ENCODE measurements at places on chromosomes 13 and 19.
A peak's percentile ranks its signal among the peaks of the same experiment; 100 is the strongest.

DNA sequence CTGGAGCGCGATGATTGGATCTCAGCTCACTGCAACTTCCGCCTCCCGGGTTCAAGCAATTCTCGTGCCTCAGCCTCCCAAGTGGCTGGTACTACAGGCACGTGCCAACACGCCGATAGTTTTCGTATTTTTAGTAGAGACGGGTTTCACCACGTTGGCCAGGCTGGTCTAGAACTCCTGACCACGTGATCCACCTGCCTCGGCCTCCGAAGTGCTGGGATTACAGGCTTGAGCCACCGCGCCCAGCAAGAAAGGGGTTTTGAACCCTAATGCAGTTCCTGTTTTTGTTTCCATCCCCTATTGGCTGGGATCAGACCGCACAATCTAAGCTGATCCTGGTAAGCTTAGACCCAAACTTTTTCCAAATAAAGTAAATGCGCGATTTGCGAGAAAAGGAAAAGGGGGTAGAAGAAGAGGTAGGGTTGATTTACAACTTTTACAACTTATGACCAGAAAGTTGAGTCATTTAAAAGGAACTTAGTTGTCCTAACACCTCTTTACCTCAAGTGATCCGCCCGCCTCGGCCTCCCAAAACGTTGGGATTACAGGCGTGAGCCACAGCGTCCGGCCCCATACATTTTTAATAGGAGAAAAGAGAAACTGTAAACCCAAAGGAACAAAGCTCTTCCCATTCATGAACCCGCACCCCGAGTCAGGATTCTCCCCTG, 764 bp downstream of the ZNF626 start:
- peak; percentile 0 for DNase-seq

DNA sequence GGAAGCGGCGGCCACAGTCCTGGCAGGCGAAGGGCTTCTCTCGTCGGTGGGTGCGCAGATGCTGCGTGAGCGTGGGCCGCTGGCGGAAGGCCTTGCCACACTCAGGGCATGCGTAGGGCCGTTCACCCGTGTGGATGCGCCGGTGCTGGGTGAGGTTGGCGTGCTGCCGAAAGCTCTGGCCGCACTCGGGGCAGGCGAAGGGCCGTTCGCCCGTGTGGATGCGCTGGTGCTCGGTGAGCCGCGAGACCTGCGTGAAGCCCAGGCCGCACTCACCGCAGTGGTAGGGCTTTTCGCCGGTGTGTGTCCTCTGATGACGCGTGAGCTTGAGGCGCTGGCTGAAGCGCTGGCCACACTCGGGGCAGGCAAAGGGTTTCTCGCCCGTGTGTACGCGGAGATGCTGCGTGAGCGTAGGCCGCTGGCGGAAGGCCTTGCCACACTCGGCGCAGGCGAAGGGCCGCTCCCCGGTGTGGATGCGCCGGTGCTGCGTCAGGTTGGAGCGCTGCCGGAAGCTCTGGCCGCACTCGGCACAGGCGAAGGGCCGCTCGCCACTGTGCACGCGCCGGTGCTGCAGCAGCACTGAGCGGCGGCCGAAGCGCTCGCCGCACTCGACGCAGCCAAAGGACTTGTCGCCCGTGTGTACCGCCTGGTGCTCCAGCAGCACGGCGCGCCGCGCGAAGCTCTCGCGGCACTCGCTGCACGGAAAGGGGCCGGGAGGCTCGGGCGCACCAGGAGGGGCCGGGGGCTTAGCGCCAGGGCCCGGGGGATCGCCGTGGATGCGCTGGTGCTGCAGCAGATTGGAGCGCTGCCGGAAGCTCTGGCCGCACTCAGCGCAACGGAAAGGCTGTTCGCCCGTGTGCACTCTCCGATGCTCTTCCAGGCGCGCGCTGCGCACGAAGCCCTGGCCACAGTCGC, 4.0 kb upstream of the UBE2M start:
- no peak for DNase-seq

DNA sequence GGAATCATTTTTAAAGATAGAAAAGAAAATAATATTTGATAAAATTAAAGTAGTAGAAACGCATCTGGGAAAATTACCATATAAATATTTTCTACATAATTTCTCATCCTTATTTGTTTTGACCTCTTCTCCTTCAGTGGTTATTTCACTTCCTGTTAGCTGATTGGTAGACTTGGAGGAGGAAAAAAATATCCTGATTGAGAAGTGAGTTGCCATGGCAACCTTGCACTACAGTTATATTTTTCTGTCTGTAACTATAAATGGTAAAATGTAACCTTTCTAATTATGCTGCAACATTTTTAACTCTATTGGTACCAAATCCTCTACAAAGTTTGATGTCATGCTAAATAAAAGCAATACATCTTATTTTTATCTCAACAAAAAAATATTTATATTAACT, 45.2 kb downstream of the SCEL start:
- DNase-seq = no peak

- no peak for DNase-seq
These were observed 333.2 kb downstream of the FOXO1 start for GRCh38 chr13:40333226-40333625.

- no peak for DNase-seq
These were observed 210.9 kb downstream of the NALCN start for GRCh38 chr13:101205408-101205807.

GRCh38 chr19:2491130-2491801, 15.3 kb downstream of the GADD45B start:
- DNase-seq = peak; percentile 84

DNA sequence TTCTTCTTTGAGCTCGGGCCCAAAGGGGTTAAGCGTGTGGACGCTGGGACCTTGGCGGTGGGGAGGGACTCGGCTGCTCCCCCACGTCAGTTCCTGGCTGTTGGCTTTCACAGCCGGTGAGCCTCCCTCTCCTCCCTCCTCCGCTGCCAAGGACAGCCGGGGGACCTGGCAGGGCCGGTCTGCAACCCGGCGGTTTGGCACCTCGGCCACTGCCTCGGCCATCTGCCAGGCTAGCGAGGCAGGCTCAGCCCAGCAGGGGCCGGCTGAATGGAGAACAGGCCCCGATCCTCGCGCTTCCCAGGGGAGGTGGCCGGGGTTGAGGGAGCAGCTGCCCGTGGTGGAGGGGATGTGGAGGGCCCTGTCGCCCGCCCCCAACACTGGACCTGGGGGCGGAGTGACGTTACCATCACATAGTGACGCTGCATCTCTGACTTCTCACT, 5.0 kb downstream of the TLE5 start:
- no peak for DNase-seq

DNA sequence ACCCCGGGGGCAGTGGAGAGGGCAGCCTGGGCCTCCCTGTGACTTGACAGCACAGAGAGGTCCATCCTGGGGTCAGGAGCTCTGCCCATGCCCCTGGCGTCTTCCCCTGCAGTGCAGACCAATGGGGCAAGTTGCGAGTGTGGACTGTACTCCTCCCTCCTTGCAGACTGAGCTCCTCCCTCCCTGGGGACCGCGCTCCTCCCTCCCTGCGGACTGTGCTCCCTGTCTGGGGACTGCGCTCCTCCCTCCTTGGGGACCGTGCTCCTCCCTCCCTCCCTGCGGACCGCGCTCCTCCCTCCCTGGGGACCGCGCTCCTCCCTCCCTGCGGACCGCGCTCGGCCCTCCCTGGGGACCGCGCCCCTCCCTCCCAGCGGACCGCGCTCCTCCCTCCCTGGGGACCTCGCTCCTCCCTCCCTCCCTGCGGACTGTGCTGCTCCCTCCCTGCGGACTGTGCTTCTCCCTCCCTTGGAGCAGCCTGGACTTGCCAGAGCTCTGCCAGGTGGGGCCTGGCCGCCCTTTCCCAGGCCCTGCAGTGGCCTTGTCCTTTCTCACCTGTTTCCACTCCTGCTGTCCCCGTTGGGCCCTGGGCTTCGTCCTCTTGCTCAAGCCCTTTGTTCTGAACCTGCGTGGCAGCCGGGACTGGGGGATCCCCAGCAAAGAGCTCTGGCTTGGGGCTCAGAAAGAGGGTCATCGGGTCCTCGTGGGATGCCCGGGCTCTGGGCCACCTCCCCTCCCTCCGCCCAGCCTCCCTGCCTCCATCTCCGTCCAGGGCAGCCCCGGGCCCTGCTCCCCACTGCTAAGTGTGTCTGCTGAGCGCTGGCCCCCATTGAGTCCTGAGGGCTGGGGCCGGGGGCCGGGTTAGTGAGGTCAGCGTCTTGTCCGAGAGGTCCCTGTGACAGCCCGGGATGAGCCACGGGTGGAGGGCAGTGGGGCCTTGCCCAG, 6.8 kb downstream of the GAMT start:
- no peak for DNase-seq
